ENCODE measurements at places on chromosomes 1 and 21.

GRCh38 chr1:177517546-177517945 lies 346.8 kb downstream of the BRINP2 start:
- ATAC-seq, result no peak

DNA sequence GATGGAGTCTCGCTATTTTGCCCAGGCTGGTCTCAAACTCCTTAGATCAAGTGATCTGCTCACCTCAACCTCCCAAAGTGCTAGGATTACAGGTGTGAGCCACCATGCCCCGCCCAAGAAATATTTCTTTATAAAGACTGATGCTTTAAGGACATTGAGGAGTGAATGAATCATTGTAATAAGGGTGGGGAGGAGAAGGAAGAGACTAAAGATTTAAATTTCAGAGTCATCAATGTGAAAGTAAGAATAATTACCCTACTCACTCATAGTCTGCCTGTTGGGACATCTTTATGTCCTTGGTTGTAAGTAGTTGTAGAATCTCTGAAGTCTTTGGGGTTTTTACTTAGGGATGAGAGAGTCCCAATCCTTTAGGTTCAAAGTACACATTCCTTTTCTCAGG lies 7.3 kb downstream of the KDM1A start:
- no peak for ATAC-seq

GRCh38 chr1:20470194-20470593 lies 15.8 kb downstream of the CAMK2N1 start:
- no peak for ATAC-seq

- no peak for ATAC-seq
These were observed 121.0 kb downstream of the ATP5PO start for GRCh38 chr21:33794596-33794995.

GRCh38 chr1:3712573-3713535 lies 39.4 kb upstream of the CCDC27 start:
- ATAC-seq, result no peak

DNA sequence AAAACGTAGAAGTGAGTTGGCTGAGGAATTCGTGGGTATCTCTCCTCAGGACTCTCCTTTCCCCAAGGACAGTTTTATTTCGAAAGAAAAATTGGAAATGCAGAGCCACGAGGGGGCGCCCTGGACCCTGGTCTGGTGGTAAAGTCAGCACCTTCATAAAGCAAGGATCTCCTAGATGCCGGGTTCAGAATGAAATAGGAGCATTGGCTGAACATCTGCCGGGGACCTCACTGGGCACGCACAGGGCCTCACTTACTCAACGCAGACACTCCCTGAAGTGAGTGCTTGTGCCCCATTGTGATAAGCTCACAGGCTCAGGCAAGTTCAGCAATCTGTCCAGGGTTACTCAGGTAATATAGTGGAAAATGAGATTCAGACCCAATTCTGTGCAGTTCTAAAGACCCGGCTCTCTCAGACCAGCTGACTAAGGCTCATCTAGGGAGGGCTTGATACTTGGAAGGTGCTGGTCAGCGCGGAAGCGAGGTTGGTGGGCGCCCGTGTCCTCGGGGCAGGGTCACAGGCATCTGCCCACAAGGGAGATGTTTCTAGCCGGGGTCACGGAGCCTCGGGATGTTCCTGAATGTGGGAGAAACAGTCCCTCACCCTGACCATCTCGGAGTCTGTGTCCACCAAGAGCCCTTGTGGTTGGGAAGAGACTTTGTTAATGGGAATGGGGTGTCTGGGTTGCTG lies 55.7 kb upstream of the ETV3 start:
- no peak for ATAC-seq

DNA sequence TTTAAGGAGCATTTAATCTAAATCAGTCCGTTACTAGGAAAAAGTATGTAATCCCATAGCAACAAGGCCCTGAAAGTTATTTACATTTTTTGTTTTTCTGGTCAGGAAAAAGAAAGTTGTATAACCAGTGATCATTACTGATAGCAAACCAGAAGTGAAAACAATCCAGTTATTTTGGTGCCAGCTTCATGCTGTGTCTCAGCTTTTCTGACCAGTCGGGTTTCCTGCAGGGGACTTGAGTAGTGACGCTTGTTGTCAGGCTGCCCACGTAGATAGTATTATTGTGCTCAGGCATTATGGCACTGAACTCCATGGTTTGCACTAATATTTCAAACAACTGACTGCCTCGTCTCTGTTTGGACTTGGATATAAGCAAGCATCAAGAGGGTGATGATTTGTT lies 55.2 kb downstream of the SASS6 start:
- no peak for ATAC-seq

GRCh38 chr1:76140227-76140626 lies 65.7 kb downstream of the ST6GALNAC3 start:
- no peak for ATAC-seq

GRCh38 chr1:46535063-46535462 lies 16.4 kb downstream of the KNCN start:
- ATAC-seq, result no peak

DNA sequence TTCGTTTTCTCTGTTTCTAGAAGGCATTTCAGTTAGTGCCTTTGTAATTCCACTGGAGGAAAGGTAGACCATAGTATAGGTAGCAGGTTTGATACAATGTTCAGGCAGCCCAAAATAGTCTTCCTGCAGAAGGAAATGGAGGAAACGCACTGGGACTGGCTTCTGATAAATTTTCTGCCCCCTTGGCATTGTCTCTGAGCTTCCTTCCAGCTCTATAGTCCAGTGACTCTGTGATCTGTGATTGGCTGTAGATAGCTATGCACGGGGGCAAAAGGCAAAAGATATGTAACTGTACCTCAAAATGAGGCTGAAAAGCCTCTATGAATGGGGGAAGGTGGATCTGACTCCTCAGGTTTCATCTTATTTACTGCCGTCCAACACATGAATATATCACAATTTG lies 5.8 kb upstream of the MAGOH start:
- ATAC-seq, result no peak

DNA sequence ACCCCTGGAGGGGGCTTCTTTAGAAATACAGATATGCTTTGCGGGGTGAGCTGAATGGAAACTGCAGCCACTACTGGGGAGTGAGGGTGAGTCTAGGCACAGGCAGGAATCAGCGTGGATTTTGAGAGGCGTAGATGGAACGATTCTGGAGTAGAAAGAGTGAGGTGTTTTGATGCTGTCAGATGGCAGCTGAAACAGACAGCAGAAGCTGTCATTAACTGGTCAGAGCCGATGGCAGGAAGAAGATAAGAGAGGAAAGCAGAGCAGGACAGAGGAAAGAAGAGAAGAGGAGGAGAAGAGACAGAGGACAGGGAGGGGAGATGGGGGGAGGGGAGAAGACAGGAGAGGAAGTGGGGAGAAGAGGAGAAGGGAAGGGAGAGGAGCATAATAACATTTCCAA lies 138.5 kb downstream of the LRIG2 start:
- no peak for ATAC-seq

- ATAC-seq, result no peak
These were observed 782 bp upstream of the SDE2 start for GRCh38 chr1:225999912-226000337.

- no peak for ATAC-seq
These were observed 182.0 kb upstream of the SGIP1 start for GRCh38 chr1:66351913-66352312.

- ATAC-seq, result no peak
These were observed 62.0 kb downstream of the SH3BGR start for GRCh38 chr21:39513735-39514134.

DNA sequence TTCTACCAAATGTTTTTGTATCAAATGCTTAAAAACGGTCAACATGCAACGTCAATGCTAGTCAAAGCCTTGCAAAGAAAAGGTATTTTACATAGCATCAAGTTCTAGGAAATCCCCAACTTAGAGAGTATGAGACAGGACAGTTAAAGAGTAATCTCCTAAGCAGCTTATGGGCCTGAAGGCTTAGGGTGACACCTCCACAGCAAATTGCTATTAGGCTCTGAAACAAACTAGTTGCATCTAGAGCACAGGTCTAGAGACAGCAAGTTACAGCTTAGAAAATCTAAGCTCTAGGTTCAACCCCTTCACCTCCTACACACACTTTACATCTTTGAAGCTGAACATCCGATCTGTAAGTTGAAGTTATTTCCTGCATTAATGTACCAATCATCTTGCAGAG lies 13.7 kb downstream of the PABPC4 start:
- no peak for ATAC-seq

DNA sequence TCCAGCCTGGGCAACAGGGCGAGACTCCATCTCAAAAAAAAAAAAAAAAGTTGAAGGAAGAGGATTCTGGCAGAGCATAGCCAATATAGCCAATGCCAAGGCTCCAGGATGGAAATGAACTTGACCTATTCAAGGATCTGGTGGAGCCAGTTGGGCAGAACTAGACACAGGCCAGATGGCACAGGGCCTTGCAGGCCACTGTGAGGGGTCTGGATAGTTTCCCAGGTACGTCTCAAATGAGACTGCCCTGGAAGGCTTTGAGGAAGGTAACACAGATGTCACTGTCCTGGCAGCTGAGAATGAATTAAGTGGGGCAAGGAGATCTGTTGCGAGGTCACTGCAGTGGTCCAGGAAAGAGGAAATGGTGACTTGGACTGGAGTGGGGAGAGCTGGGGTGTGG lies 12.0 kb upstream of the ARHGEF19 start:
- no peak for ATAC-seq

- no peak for ATAC-seq
These were observed 5.8 kb downstream of the PAFAH2 start for GRCh38 chr1:25991937-25992688.

GRCh38 chr1:15236746-15237145 lies 10.3 kb upstream of the FHAD1 start:
- ATAC-seq, result no peak

GRCh38 chr1:51329443-51330325 lies 678 bp downstream of the TTC39A start:
- no peak for ATAC-seq

- ATAC-seq, result no peak
These were observed 5.6 kb downstream of the S100A16 start for GRCh38 chr1:153607381-153607780.

GRCh38 chr21:44890338-44890931 lies 16.9 kb upstream of the PTTG1IP start:
- no peak for ATAC-seq

DNA sequence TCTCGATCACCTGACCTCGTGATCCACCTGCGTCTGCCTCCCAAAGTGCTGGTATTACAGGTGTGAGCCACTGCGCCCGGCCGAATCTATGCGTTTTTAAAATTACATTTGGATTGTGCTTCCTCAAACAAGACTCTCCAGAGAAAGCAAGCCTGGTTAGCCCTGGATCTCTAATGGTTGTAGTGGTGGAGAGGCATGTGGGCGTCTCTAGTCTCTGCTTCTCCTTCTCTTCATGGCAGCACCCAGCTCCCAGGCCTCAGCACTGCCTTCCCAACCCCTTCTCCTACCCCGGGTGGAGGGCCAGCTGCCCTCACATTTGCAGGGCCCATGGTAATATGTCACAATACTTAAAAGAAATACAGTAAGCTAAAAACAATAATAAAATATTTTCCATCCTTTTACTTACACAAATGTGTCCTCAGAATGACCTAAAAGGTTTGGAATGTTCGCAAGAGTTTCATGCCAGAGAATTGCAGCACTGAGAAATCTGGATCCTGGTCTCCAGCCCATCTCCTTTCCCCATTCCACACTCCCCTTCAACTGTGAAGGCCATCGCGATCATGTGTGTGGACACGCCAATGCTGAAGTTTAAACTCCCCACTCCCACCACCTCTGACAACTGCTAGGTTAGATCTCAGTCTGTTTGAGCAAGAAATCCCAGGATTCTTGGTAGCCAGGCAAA lies 7.0 kb downstream of the OR14I1 start:
- ATAC-seq, result peak; percentile 28

- peak; percentile 42 for ATAC-seq
These were observed 28.3 kb upstream of the A3GALT2 start for GRCh38 chr1:33349081-33349759.

DNA sequence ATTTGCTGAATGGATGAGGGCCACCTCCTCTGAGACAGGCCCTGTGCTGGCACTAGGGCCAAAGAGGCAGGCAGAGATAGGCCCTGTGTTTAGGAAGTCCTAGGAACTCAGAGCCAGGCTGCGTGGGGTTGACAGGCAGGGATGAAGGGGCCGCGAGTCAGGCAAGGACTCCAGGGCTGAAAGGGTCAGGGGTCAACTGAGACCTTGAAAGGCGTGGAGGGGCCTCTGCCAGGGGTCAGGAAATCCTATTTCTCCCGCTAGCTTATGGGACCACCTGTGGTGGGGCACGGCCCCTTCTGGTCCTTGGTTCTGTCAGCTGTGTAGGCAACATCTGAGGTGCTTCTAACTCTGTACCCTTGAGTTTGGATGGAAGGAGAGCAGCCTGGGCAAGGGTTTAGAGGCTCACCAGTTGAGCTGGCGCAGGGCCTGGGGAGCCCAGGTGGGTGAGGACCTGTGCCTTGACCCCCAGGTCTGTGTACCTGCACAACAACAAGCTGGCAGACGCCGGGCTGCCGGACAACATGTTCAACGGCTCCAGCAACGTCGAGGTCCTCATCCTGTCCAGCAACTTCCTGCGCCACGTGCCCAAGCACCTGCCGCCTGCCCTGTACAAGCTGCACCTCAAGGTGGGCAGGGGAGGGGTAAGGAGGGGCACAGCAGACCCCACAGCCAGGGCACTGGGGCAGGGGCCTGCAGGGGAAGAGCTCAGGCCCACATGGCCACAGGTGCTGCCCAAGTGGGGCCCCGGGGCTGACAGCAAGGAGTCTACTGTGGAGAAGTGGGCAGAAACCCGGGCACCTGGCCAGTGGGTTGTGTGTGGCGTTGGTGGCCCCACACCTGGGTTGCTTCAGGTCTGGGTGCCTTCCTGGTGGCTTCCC lies 14.9 kb downstream of the PODN start:
- ATAC-seq, result no peak

DNA sequence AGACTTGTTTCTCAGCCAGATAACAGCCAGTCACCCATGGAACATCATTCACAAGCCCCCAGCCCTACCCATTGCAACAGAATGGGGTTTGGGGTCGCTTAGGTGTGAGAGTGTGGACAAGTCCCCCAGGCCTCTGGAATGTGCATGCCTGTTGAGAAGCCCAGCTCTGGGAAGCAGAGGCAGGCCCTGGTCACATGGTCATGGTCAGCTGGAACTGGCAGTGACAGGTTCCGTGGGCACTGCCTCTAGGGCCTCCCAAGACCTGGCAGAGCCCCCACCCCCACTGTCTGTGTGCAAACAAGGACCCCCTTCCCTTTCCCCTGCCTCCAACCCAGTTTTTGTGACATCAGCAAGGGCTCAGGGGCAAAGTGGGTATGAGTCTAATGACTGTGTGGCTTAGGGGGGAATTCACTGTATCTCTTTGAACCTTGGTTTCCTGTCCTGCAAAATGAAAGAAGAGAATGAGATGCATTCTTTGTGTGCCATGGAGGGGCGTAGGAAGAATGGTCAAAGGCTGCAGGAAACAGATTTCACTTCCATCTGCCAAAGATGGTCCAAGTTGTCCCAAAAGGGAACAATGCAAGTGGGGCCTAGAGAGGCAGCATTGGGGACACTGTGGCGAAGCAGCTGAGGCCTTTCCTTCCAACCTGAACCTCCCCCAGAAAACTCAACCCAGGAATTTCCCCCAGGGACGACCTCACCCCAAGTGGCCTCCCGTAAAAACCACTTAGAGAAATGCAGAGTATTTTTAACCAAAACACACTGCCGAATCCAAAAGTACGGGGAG lies 34.7 kb upstream of the SELENON start:
- no peak for ATAC-seq
